Stimulated activated CD4-positive, alpha-beta T cell treated with anti-CD3 and anti-CD28 coated beads, Interleukin-15, amount 100 ng/mL, for 24 hours (primary cell): ENCODE measurements at places on chromosomes 7 and 10.
A peak's percentile ranks its signal among the peaks of the same experiment; 100 is the strongest.

DNA sequence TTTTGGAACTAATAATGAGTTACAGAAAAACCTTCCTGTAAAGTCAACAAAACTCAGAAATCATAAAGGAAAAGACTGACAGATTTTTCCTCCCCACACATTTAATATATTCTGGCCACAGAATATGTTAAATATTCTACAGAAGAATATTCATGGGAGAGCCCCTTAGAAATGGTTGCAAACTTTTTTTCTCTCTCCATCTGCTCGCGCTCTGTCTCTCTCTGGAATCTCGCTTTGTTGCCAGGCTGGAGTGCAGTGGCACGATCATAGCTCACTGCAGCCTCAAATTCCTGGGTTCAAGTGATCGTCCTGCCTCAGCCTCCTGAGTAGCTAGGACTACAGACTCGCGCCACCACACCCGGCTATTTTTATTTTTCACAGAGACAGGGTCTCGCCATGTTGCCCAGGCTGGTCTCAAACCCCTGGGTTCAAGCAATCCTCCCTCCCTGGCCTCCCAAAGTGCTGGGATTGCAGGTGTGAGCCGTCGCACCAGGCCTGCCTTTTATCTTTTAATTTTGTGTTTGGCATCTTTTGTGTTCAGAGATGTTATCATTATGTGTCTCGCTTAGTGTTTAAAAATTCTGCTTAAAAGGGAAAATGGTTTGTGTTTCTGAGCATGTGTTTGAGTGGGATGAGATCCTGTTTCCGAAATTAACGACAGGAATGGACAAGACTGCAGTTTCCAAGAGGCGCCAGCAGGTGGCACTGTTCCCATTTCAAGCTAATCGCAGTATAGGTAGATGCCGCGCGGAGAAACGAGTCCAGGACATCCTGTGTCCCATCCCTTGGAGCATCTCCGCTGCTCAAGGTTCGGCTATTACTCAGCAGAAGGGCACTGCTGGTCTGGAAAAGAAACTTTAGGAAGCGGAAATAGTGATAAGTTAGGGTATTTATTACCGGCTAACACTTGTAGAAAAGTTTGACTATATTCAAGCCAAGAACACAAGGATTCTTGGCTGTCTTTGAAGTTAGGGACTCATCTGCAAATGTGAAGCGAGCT is 23.1 kb upstream of the ST7 start:
- DNase-seq: peak; percentile 83

- peak; percentile 12 for DNase-seq
Measured at GRCh38 chr10:69801434-69802315, at the start of gene COL13A1. TSS of gene COL13A1 (plus strand) at chr10:69801906. CDS start at chr10:69802424, 518 bp downstream.

- DNase-seq: no peak
Measured at GRCh38 chr7:27825891-27826290, 85.9 kb downstream of the TAX1BP1 start.

GRCh38 chr10:88755753-88756152 is 4.1 kb upstream of the LIPN start:
- peak; percentile 48 for DNase-seq

- DNase-seq: no peak
Measured at GRCh38 chr10:102599565-102600327, 44.5 kb upstream of the TRIM8 start.

DNA sequence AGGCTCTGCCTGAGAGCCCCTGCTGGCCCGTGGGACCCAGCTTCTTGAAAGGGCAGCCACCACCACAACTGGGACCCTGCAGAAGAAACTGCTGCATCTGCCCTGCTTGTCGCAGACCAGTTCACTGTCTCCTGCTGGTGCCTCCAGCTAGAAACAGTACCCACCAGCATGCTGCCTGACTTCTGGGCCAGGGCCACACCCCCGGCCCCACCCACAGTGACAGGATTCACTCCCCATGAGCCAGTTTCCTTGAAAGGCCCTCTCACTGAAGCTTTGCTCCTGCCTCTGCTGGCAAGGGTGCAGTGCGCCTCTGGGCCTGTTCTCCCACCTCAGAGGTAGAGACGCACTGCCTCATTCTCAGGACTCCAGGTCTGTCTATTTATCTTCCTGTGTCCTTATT is 32.4 kb downstream of the ANXA11 start:
- DNase-seq: no peak
